ENCODE measurements at places on chromosomes 6 and 20. TPM values are rescaled to one million over a fixed set of nuclear protein-coding genes. Genes with fewer than 3 reads are reported as not detected.

Gene NRSN1
- total RNA-seq, result not detected

Gene DNAH8
- total RNA-seq, result under 0.01 TPM

Gene RAB23
- 201 TPM for total RNA-seq

Gene COL12A1
- total RNA-seq, result 4,738 TPM

Gene RIMS4
- total RNA-seq, result 0.13 TPM

Gene GSS
- total RNA-seq, result 50.0 TPM

Gene CLIC1
- 600 TPM for total RNA-seq

Gene IRAK1BP1
- total RNA-seq, result 9.9 TPM

Gene PCK1
- not detected for total RNA-seq

Gene SLC22A16
- not detected for total RNA-seq

Gene CNKSR3
- total RNA-seq, result 13.8 TPM

Measured in articular chondrocyte of knee joint (primary cell).